ENCODE measurements at places on chromosomes 2 and 18.
A peak's percentile ranks its signal among the peaks of the same experiment; 100 is the strongest.

DNA sequence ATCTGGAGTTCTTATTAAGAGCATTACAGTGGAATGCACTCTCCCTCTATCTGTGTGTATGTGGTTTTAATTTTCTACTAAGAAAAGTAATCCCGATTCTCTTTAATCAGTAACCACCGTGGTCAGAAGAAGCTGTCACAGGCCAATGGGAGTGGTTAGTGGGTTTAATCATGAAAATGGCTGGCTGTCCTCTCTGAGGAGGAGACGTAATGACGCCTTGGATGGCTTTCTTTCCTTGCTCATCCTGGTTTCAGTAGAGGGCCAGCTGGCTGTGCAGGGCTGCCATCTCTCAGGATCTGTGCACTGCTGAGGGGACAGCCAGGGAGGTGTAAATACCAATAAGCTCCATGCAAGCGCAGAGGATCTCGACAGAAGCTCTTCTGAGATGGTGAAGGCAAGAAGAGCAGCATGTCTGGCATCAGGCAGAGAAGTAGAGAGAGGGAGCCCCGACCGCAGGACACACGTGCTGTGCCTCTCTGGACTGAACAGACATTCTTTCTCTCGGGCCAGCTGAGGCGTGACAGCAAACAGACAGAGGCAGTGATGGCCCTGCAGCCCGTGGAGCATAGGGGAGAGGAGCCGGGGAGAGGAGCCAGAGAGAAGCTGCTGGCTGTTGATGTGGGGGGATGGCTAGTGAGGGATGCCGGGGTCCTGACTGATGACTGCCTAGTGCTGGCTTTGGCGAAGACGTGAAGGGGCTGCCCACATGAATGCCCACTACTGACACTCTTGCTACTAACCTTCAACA is 65.1 kb upstream of the DAPL1 start:
- no peak overlapping the region for H3K4me3 ChIP-seq
- H3K4me1 ChIP-seq = no peaks in the 10 kb centered on the region
- no peaks in the 10 kb centered on the region for H3K27me3 ChIP-seq
- H3K36me3 ChIP-seq = no peaks in the 10 kb centered on the region
- no peak overlapping the region for H3K27ac ChIP-seq
- no peak for DNase-seq

GRCh38 chr18:54878659-54879358 is 50.5 kb downstream of the RAB27B start:
- H3K4me3 ChIP-seq = no peak overlapping the region
- no peaks in the 10 kb centered on the region for H3K27me3 ChIP-seq
- H3K27ac ChIP-seq = no peak overlapping the region

DNA sequence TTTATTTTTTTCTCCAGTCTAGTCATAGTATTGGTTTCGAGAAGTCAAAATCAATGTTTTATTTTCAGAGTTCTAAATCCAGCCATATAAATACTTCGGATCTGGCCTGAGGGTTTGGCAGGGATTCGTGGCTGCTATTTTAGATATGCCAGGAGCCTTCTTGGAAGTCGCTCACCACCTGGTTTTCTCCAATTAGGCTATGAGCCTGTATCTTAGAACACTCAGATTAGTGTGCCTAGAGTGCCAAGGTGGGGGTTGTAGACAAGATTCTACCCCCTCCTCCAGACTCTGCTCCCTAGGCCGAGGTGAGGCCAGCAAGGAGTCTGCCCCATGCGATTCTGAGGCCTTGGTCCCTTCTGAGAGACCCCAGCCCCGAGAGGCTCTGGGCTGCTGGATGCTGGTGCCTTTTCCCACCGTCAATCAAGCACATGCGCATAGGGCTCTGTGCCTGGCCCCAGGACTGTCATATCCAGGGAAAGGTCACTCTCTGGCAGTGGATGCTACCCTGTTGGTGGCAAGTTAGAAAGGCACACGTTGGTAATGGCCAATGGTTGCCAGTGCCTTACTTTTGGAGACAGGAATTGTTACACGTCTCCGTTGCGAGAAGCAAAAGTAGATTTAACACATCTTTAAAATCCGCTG is 197.1 kb downstream of the AGAP1 start:
- no peaks in the 10 kb centered on the region for H3K27me3 ChIP-seq
- H3K4me3 ChIP-seq = no peak overlapping the region
- peaks cover 12% of the 10 kb centered on the region for H3K4me1 ChIP-seq
- no peak overlapping the region for H3K27ac ChIP-seq
- H3K36me3 ChIP-seq = no peaks in the 10 kb centered on the region

GRCh38 chr2:231546014-231546715 is 15.9 kb upstream of the NMUR1 start:
- no peak overlapping the region for H3K4me3 ChIP-seq
- H3K36me3 ChIP-seq = no peaks in the 10 kb centered on the region
- H3K27ac ChIP-seq = peak overlapping the region; percentile 85
- H3K27me3 ChIP-seq = no peaks in the 10 kb centered on the region

DNA sequence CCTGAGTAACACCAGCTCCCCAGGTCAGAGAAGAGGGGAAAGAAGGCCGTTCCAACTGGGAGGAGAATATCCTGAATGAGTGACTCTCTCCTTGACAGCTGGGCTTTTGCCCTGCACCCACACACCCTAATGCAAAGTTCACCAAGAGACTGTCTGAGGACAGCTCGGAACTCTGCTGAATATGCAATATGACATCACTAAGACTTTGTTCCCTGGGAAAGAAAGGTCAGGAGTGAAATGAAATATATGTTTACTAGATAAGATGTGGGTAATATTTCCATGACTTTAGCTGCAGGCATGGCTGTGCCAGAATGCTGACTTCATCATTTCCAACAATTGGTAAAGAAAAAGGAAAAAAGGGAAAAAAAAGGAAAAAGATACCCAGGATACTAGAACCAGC is 488.2 kb upstream of the RAB6C start:
- H3K27me3 ChIP-seq = peaks cover 8% of the 10 kb centered on the region
- no peak overlapping the region for H3K27ac ChIP-seq
- H3K4me1 ChIP-seq = no peaks in the 10 kb centered on the region
- DNase-seq = no peak
- no peaks in the 10 kb centered on the region for H3K36me3 ChIP-seq
- no peak overlapping the region for H3K4me3 ChIP-seq

GRCh38 chr2:113848758-113849415 is 41.0 kb upstream of the ACTR3 start:
- H3K4me3 ChIP-seq = no peak overlapping the region
- H3K27ac ChIP-seq = no peak overlapping the region
- H3K27me3 ChIP-seq = no peaks in the 10 kb centered on the region
- no peak for DNase-seq

GRCh38 chr18:45890606-45891005 is 65.1 kb downstream of the SIGLEC15 start:
- DNase-seq = no peak
- H3K27ac ChIP-seq = no peak overlapping the region
- no peaks in the 10 kb centered on the region for H3K4me1 ChIP-seq
- peaks cover 8% of the 10 kb centered on the region for H3K36me3 ChIP-seq

DNA sequence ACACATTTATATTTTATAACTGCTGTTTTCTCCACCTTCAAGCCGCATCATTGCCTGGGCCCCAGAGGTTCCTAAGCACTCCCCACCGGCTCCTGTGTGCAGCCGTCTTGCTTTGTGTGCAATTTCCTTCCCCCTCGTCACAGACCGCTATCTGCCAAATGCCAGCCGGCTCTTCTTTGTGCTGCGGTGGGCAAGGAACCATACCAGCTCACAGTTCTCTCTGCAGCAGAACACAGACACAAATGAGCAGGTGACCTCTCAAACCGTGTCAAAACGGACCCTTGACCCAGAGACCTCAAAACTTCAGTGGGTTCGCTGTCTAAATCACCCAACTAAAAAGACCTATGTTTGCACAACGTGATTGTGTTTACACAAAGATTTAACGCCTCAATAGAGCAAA is 58.2 kb downstream of the KLF7 start:
- H3K4me1 ChIP-seq = peaks cover 47% of the 10 kb centered on the region
- DNase-seq = no peak
- H3K27ac ChIP-seq = no peak overlapping the region

DNA sequence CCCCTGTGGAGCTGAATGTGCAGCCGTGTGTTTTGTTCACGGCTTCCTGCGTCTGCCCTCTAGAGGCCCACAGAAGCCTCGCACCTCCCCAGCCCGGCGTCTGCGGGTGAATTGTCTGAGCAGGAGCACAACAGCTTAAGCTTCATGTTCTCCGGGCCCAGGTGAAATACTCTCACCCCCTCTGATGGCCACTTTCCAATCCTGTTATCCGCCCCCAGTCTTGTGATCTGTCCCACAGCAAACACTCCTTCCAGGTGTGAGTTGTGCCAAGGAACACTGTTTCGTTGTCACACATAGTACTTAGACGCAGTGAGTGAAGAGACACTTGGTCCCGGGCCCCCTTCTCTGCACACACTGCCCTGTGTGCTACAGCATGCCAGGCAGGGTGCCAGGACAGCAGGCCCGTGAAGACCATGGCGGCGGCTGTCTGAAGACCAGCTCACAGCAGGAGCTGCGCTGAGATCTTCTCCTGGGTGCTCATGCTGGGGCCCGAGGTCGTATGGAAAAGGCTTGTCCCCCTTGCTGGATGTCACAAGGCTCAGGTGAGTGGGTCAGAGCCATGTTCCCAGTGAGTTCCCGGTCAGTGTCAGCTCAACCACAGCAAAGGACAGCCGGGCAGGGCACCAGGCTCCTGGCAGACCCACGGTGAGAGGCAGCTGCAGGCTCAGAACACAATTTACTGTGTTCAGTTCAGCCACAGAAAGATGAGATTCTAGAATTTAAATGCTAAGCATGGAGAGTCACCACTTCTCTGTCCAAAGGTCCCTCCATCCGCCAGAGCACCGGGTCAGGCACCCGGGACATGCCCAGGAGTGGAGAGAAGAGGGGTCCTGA is 6.8 kb upstream of the PXDN start:
- no peak overlapping the region for H3K27ac ChIP-seq
- no peaks in the 10 kb centered on the region for H3K36me3 ChIP-seq
- H3K4me3 ChIP-seq = no peak overlapping the region
- H3K27me3 ChIP-seq = peaks cover 15% of the 10 kb centered on the region

GRCh38 chr2:123366239-123366837 is 658.7 kb upstream of the CNTNAP5 start:
- no peak overlapping the region for H3K27ac ChIP-seq
- H3K4me3 ChIP-seq = no peak overlapping the region
- no peaks in the 10 kb centered on the region for H3K36me3 ChIP-seq
- no peaks in the 10 kb centered on the region for H3K4me1 ChIP-seq

DNA sequence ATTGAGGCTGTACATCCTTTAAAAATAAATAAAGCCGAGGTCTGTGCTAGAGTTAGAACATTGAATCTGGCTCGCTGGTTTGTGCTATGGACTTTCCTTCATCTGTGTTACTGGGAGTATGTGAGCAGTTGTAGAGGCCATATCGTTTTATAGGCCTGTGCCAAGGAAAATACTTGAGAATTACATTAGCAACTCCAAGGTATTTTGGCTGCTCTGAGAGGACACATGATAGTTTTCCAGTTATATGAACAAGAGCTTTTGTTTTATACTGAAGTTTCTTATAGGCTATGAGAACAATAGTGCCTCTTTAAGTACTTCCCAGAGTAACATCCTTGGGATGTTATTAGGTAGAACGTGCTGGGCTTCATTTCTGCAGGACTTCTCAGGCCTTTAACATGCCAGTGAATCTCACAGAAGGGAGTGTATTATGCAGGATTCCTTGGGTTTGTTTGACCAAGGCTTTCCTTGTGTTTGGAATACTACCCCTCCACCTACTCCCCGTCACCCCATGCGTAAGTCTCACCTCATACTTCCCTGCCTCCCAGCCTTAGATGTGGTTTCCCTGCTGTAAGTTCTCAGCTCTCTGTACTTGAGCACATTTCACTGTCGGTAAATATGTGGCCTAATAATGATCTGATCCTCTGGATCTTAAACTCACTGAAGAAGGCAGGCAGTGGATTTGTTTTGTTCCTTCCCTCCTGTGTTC is 21.0 kb downstream of the TCF7L1 start:
- H3K27ac ChIP-seq = no peak overlapping the region
- H3K36me3 ChIP-seq = no peaks in the 10 kb centered on the region
- H3K4me3 ChIP-seq = no peak overlapping the region
- H3K4me1 ChIP-seq = peaks cover 34% of the 10 kb centered on the region
- DNase-seq = no peak
- no peaks in the 10 kb centered on the region for H3K27me3 ChIP-seq

DNA sequence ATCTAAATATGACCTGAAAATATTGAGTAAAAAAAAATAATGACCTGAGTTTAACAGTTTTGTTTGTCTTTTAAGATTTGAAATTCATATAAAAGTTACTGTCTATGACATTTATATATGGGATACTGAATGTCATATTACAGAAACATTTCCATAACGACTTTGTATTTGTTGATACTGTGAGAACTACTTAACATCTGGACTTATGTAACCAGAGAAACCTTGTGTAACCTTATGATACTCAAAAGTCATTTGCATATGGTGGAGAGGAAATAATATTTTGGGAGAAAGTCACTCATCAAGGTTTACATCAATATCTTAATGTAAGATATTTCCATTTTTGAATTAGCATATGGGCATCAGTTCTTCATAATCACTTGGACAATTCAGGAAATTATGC is 12.6 kb downstream of the MFSD6 start:
- no peak for DNase-seq
- no peak overlapping the region for H3K27ac ChIP-seq
- peaks cover 3% of the 10 kb centered on the region for H3K4me1 ChIP-seq
- no peak overlapping the region for H3K4me3 ChIP-seq

DNA sequence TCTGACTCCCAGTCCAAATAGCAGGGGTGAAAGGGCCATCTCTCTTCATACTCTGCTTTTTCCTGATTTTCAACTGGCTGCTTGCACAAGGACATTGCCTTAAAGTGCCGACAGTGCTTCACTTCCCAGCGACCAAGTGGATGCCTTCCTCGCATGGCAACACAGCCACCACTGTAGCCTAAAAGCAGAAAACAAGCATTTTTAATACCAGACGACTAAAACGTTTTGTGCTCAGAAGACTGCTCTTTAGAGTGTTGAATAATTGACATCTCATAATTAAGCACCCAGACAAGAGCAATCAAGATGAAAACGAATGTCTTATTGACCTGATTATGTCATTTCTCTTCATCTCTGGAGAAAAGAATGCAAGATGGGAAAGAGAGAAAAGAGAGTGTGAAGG is 75.2 kb downstream of the PLA2R1 start:
- H3K27ac ChIP-seq = no peak overlapping the region
- no peak overlapping the region for H3K4me3 ChIP-seq
- no peaks in the 10 kb centered on the region for H3K4me1 ChIP-seq
- H3K36me3 ChIP-seq = no peaks in the 10 kb centered on the region

DNA sequence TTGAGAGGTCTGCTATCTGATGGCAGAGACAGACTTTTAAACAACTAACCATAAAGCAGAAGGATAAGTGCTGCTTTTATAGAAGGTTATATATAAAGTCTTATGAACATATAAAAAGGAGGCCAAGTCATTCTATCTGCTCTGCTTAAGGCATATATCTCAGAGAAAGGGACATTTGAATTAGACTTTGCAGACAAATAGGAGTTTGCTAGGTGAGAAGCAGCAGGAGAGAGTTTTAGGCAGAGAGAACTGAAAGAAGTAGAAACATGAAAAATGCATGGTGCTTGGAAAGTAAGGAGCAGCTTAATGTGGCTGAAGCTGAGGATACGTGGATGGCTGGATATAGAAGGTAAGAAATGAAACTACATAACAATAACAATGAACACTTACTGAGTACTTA is 65.4 kb downstream of the LYPD1 start:
- no peak overlapping the region for H3K4me3 ChIP-seq
- no peak for DNase-seq
- H3K36me3 ChIP-seq = no peaks in the 10 kb centered on the region
- H3K4me1 ChIP-seq = no peaks in the 10 kb centered on the region

GRCh38 chr2:208034503-208035140 is 9.3 kb upstream of the PLEKHM3 start:
- no peaks in the 10 kb centered on the region for H3K4me1 ChIP-seq
- no peaks in the 10 kb centered on the region for H3K36me3 ChIP-seq
- no peak overlapping the region for H3K4me3 ChIP-seq
- H3K27ac ChIP-seq = no peak overlapping the region
- H3K27me3 ChIP-seq = no peaks in the 10 kb centered on the region

GRCh38 chr2:155250800-155251199 is 552.3 kb downstream of the KCNJ3 start:
- no peak overlapping the region for H3K4me3 ChIP-seq
- no peak overlapping the region for H3K27ac ChIP-seq
- H3K4me1 ChIP-seq = no peaks in the 10 kb centered on the region
- H3K27me3 ChIP-seq = no peaks in the 10 kb centered on the region
- no peaks in the 10 kb centered on the region for H3K36me3 ChIP-seq

Measured in heart left ventricle (tissue), 16 donors.